Colonic mucosa (tissue), 4 donors: ENCODE measurements at places on chromosomes 7 and 10.
A peak's percentile ranks its signal among the peaks of the same experiment; 100 is the strongest.

DNA sequence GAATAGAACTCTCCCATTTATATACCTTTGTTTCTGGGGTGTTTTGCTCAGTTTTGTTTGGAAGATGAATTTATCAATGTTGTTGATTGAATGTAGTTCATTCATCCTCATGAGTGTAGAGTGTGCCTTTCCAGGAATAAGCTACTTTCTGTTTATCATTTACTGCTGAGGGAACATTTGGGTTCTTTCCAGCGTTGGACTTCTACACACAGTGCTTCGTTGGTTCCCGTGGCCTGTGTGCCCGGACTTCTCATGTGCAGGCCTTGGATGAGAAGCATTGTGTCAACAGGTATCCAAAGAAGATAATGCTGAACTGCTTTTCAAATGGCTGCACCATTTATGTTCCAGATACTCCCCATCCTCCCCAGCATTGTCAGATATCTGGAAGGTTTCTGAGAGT, 107.6 kb upstream of the TNS3 start:
- no peak for DNase-seq

DNA sequence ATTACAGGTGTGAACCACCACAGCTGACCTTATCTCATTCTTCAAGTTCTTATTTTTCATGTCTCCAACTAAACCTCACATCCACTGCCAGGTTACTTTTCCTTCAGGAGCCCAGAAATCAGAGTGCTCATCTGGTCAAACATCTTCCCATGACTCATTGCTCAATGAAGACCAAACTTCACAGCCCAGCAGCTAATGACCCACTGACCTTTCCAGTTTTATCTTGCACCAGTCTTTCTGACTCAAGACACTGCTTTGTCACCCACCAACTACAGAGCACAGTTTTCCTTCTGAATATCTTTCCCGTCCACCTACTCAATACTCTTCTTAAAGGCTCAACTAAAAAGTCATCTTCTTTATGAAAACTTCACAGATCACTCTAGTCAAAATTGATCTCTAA, 245.1 kb downstream of the CHCHD3 start:
- no peak for DNase-seq

- DNase-seq, result peak; percentile 25
Observed at GRCh38 chr7:128902761-128903585, 7.5 kb downstream of the KCP start.

GRCh38 chr7:94301024-94301586, 93.6 kb upstream of the COL1A2 start:
- DNase-seq, result peak; percentile 51

DNA sequence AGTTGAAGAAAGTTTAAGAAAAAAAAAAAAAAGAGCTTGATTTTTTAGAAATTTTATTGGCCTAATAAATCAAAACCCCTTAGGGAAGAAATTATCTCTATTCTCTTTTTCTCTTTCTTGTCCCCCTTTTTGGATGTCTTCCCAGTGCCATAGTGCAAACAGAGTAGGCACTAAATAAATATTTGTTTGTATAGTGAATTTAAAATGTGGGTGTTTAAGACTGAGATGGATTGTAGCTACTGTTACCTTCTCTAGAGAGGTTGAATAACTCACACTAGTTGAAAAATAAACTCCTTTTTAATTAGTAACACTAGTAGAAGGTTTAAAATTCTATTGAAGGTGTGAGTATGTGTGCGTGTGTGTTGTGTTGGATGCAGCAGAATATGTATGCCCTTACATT, 783.8 kb downstream of the NXPH1 start:
- DNase-seq, result no peak

GRCh38 chr10:83908506-83908905, 230.8 kb upstream of the GHITM start:
- DNase-seq, result no peak

DNA sequence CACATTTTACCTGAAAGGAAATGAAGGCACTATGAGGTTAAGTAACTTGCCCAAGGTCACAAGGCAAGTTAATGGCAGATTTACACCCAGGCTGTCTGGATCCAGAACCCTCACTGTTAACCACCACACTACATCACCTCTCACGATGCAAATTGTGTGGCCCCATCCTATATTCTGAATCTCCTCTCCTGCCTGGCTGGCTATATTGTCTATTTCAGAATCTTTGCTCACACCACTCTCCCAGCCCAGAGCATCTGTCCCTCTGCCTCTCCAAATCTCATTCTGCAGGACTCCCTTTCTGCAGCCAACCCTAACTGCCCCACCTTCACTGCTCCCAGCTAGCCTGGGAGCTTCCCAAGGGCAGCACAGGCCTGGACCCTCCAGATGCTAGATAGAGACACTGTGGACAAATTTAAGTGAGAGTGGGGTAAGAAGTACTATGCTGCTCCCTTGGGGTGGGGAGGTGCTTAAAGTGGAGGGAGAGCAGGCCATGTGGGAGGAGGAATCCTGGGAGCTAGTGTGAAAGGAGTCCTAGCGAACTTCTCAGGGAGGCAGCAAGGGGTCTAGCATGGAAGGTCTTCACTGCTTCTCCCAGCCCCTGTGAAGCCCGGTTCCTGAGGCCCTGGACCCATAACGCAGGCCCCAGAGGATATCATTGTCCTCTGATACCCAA, 786 bp downstream of the CUEDC2 start:
- no peak for DNase-seq

- DNase-seq, result peak; percentile 71
Observed at GRCh38 chr7:70856901-70857630, 274.9 kb upstream of the GALNT17 start.

DNA sequence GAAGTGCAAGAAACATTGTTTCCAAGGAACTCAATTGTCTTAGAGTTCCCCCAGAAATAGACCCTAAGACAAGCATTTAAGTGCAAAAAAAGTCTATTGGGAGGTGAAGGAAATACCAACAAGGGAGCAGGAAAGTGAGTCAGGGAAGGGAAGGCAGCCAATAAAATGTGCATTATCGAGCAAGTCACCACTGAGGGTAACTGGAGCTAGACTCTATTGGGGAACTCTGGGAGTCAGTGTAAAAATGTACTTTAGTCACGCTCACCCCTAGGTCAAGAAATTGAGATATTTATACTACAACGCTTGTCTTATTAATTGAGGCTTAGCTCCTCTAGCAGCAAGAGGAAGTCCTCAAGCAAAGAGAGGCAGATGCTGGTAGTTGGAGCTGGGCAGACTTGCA, 137.7 kb downstream of the RTKN2 start:
- DNase-seq, result no peak
